ENCODE measurements at places on chromosomes 7 and 10.

- DNase-seq = no peak
Measured at GRCh38 chr10:10609379-10609955, 408.2 kb upstream of the CELF2 start.

- DNase-seq = no peak
Measured at GRCh38 chr10:77782328-77783061, 144.1 kb downstream of the DLG5 start.

GRCh38 chr10:6778992-6779701 is 199.1 kb upstream of the PRKCQ start:
- no peak for DNase-seq

DNA sequence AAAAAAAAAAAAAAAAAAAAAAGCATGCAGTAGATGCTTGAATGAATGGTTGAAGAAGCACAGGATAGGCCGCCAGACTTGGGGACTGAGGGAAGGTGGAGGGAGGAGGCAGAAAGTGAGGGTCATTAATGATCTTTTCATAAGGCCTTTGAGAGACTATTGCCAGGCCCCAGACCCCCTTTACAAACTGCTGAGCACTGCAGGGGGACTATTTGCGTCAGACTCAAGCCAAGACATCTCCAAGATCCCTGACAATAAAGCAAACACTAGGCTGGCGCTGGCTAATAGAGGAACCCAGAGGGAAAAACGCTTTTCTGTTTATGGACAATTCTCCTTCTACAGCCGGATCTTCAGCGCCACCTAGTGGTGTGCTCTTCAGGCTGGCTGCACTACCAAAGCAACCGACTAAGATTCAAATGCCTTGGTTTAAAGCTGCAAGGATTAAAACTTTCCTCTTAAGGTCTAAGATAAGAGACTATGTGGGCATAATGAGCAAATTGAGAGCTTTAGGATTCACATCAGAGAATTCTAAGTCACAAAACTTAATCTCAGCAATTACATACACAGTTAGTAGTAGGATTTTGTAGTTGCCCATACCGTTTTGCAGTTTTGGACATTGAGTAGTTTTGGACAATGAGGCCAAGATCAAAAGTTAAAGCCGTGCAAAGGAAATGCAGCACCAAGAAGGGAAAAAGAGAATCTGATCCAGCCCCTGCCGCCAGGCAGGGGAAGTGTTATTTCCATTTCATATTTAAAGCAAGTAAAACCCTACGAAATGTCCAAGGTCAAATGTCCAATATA is 17.9 kb upstream of the AGK start:
- peak; percentile 68 for DNase-seq

DNA sequence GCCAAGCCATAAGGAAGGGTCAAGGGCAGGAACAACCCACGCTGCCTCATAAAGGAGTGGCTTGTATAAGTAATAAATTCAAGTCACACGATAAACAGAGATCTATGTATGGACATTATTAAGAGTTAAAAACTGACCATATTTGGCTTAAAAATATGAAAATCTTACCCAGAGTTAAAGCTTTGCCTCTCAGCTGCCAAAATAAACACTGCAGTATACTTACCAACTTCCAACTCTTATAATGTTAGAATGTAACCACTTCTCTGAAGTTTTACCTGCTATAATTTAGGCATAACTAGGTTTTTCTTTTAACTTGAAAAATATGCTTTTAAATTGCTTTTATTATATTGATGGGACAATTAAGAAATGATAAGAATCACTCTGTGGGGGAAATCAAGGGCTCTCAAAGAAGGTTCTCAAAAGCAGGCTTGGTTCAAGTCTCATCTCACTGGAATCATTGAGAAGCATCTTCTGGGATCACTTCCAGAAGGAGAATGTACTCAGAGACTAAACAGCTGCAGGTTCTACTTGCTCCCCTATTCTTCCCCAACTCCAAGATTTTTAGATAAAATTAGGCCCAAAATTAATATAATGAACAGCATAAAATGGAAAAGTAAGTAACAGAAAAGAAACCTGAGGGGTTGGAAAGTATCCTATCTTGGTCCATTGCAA is 16.1 kb upstream of the CAV2 start:
- no peak for DNase-seq

GRCh38 chr10:120271696-120272095 is 185.3 kb upstream of the PLPP4 start:
- no peak for DNase-seq

DNA sequence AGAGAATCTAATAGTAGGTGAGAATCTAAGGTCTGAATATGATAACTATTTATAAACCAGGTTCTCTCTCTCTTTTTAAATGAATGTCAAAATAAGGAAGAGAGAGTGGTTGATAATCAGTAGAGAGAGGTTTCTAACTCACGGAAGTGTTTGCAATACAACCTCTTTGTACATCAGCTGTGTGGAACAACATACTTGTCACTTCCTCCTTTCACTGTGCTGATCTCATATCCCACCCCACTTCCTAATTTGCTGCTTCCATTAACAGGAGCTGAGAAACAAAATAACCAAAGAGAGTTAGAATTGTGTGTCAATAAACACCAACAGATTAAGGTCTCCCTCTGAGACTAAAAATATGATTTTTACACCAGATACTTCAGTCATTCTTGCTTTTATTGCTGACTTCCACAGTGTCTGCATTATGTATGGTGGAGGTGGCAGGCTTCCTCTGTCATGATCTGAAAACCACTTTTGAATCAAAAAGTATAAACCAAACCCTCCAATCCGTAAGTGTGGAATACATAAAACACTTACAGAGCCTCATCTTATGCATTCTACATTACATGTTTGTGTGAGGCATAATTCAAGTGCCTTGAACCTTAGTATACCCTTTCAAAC is 25.0 kb downstream of the CACUL1 start:
- no peak for DNase-seq

DNA sequence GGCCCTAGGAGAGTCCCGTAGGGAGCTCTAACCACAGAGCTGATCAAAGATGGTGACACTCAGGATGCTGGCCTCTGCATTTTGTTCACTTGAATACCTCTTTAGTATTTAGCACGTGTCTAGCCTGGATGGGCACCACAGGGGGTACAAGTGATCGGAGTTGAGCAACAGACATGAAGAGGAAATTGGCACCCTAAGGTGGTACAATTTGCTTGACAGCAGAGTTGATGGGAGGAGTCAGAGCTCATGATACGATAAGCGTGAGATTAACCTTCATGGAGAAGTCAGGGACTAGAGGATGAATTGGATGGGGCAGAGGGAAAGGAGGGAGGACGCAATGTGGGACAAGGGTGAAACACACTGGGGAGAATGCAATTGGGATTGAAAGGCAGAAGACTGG is 9.9 kb upstream of the ZNF212 start:
- DNase-seq = no peak

- DNase-seq = peak; percentile 62
Measured at GRCh38 chr7:151884312-151885201, 7.6 kb upstream of the PRKAG2 start.

- no peak for DNase-seq
Measured at GRCh38 chr7:46850563-46851330, 731.2 kb downstream of the TNS3 start.

DNA sequence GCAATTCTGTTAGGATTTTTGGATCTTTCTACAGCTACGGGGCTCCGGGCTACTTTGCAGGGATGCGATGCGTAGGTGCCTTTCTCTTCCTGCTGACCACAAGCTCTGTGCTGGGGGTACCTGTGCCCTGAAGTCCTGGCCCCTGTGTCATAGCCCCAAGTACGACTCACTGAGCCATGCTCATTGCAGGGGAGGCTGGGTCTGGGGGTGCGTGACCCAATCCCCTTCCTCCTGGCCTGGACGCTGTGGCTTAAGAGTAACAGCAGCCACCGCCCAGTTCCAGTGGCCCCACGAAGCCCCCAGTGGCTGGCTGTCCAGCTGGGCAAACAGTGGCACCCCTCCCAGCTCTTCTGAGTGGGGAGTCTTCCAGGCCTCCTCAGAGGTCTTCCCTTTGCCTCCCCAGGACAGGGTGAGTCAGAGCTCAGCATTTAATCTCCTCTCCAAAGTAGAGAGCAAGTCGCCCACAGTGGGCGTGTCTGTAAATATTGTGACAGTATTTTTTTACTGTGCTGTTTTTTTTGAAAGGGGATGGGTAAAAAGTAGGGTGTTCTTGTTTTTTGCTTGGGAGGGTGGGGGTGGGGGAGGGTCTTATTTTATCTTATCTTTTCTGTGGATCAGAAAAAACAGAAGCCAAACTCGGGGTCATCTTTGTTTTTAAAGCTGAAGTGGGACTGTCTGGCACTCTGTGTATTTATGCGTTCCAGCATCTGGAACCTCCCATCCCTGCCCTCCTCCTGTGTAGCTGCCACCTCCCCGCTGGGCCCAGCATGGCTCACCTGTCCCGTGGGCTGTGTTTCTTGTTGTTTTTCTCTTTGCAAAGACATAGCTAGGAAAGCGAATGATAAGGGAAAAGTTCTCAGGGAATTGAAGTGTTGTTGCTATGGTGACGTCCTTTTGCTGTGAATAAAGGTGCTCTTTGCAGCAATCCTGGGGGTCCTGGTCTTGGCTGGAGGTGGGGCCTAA is 8.2 kb downstream of the LFNG start:
- DNase-seq = peak; percentile 60

DNA sequence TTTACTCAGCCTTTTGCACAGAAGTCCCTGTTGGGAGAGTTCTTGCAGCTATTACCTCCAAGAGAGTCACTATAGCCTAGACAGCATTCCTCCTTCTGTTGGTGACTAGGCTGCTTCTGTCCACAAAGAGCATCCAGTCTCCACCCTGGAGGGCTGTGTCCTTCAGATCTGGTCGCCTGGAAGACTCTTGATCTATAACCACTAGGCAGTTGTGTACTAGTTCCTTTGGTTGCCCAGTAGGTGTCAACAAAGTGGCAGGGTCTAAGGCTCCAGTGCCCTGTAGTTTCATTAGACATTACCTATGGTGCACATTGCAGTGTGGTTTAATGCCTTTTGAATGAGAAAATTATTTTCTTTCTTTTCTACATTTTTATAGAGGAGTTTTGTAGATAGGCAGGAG is 11.3 kb upstream of the AKR1C2 start:
- no peak for DNase-seq

All from aorta (tissue), 5 donors.